ENCODE measurements at places on chromosomes 7 and 10. TPM values are rescaled to one million over a fixed set of nuclear protein-coding genes. Genes with fewer than 3 reads are reported as not detected.

RADIL gene
- 0.50 TPM for total RNA-seq

VAX1 gene
- not detected for total RNA-seq

- DNase-seq = no peak
These were observed 38.4 kb downstream of the TMEM229A start for GRCh38 chr7:123994449-123994848.

KMT2E gene
- total RNA-seq = 96.4 TPM

HYAL4 gene
- total RNA-seq = 0.48 TPM

DNA sequence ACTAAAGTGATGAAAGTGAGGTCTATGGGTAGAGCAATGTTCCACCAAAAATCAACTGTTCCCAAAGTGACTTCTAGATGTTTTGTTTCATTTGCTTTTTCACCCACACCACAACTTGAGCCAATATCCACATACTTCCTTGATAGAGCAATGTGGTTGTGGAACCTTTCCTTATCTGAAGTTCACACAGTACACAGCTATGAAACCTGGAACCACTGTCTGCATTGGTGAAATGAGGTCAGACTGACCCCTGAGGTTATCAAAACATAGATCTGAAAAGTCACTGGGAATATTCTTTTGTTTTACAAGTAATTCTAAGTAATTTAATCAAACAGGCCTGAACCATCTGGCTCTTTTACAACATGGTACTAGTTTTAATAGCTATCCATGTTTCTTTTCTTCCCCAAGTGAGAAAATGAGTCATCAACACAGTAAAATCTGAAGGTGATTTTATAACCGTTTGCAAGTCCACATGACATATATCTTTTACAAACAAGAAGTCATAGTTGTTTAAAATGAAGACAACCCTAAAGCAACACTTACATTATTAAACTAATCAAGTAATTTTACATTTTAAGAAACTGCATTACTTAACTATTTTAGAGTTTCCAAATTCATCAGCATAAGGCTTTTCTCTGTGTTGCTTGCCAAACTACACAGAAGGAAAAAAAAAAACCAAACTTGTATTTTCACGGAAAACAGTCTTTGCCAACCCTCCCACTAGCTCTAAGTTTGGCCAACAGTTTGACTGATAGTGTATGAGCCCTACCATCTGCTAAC lies 80.3 kb downstream of the LRRC17 start:
- no peak for DNase-seq

DNA sequence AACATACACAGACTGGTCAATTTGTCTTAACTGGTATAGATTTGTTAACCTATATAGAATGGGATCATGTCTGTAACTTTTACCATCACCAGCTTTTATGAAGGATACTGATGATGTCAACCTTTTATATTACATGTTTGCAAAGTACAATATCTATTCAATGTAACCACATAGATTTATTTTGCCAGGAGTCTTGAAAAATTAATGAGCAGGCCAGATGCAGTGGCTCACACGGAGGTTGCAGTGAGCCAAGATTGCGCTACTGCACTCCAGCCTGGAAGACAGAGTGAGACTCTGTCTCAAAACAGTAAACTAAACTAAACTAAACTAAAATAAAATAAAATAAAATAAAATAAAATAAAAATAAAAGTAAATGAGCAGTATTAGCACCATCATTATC lies 30.0 kb upstream of the PARD3 start:
- DNase-seq = no peak

GRCh38 chr7:127967281-127967680 lies 64.0 kb downstream of the LRRC4 start:
- DNase-seq = no peak

GRCh38 chr10:21976739-21977138 lies 26.8 kb downstream of the DNAJC1 start:
- no peak for DNase-seq

DNA sequence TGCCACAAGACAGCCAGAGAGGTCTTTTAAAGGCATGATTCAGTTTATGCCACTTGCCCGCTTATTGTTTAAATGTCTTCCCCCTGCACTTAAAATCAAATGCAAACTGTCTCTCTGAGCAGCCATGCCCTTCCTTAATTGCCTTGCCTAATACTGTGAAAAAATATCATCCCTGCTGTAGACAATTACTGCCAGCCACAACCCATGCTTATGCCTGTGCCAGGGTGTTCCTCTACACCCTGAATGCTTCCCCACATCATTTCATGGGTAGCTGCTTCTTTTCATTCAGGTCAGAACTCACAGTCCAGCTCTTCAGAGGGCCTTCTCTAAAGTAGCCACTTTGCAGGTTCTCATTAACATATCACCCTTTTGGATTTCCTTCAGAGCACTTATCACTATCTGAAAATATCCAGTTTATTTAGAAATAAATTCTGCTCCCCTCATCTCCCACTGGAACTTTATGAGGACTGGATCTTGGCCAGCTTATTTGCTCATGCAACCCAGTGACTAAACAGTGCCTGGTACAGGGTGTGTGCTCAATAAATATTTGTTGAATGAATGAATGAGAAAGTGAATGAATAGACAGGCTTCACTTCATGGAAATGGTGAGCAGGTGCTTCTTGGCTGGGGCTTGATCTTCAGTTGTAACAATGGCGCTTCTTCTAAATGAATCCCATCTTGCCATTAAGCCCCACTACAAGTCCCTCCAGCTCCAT lies 162.4 kb upstream of the MDFIC start:
- DNase-seq = no peak

CYP26C1 gene
- total RNA-seq = 0.05 TPM

GRCh38 chr7:31408140-31408729 lies 67.7 kb upstream of the NEUROD6 start:
- no peak for DNase-seq

CALML5 gene
- total RNA-seq = not detected

DGKI gene
- 17.8 TPM for total RNA-seq

DNA sequence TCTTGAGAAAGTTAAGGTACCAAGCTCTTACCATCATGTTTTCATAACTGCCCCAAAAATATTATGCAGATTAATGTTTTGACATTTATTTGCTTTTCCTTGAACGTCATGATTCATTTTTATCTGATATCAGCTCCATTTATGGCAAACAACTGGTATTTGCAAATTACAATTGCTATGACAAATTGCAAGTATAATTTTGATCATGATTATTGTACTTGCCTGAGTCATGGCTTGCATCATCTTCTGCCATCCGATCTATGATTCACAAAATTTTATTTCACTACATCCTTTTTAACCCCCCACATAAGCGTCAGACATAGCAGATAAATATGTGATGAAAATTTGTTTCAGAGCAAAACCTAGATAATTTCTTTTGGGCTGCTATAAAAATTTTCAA lies 155.0 kb downstream of the STK31 start:
- no peak for DNase-seq

ADRB1 gene
- not detected for total RNA-seq

GRCh38 chr10:69818676-69819239 lies 17.1 kb downstream of the COL13A1 start:
- no peak for DNase-seq

- no peak for DNase-seq
These were observed 38.6 kb upstream of the MET start for GRCh38 chr7:116633131-116633988.

HOGA1 gene
- not detected for total RNA-seq

- DNase-seq = no peak
These were observed 7.3 kb downstream of the MMP21 start for GRCh38 chr10:125768219-125768855.

VPS37D gene
- 0.70 TPM for total RNA-seq

DNA sequence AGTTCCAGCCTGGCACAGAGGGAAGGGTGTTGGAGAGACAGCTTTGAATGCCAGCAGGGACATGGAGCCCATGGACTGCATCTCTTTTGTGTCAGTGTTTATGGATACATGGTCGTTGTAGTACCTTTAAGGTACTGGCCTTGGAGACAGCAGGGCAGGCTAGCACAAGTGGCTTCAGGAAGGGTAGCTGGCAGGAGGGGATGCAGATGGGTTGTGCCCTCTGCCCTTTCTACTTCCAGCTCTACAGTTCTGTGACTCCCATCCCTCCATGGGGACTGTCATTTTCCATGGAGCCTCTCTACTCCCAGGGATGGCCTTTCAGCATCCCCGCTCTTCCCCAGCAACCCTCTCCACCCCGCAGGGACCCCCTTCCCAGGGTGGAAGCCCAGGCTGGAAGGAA lies 25.1 kb downstream of the POLL start:
- DNase-seq = no peak

- DNase-seq = no peak
These were observed 129.3 kb downstream of the NRCAM start for GRCh38 chr7:108326938-108327337.

DNA sequence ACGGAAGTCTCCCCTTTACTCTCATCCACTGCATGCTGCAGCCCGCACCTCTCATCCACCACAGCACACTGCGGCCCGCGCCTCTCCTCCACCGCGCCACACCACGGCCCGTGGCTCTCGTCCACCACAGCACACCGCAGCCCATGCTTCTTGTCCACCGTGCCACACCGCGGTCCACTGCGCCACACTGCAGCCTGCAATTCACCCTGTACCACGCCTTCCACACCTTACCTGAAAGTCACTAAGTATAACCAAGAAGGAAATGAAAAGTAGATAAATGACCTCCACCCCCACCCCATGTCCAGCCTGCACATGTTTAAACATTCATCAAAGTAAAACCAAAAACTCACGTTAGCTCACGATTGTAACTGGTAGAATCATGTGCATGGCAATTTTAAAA lies 176.1 kb downstream of the DIP2C start:
- no peak for DNase-seq

NUDT13 gene
- total RNA-seq = 1.3 TPM

DLX6 gene
- not detected for total RNA-seq

GSDME gene
- 20.6 TPM for total RNA-seq

NPFFR1 gene
- total RNA-seq = not detected

GRCh38 chr7:72019436-72019835 lies 392.7 kb downstream of the CALN1 start:
- no peak for DNase-seq

DNA sequence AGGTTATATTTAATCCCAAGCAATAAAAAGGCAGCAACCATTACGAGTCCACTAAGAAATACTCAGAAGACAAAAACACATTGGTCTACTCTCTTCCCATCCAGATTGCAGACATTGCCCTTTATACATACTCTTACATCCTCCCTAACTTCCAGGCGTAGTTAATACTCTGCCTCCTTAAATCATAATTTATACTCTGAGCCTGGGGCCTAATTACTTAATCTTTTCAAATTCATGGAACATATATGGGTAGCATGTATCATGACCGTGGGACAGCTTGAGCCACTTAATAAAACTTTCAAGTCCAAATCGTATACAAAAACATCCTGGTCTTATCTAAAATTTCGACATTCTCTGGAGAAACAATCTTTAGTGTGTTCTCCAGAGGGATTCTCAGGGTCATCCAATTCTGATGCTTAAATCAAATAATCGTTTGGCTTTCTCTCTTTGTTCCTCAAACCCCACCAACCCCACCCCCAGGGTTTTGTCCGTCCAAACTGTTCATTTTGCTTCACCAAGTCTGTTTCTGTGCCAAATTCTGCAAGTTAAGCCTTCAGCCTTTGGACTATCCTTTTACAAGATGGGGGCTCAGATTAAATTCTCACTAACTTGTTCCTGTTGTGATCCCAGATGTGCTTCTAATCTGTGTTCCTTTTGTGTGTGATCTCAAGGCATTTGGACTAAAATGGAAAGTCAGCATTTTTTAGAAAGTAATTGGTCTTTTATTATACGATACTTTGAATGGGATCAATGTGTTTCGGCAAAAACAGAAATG lies 86.4 kb downstream of the ADAM12 start:
- no peak for DNase-seq

PAPOLB gene
- 0.05 TPM for total RNA-seq

DNA sequence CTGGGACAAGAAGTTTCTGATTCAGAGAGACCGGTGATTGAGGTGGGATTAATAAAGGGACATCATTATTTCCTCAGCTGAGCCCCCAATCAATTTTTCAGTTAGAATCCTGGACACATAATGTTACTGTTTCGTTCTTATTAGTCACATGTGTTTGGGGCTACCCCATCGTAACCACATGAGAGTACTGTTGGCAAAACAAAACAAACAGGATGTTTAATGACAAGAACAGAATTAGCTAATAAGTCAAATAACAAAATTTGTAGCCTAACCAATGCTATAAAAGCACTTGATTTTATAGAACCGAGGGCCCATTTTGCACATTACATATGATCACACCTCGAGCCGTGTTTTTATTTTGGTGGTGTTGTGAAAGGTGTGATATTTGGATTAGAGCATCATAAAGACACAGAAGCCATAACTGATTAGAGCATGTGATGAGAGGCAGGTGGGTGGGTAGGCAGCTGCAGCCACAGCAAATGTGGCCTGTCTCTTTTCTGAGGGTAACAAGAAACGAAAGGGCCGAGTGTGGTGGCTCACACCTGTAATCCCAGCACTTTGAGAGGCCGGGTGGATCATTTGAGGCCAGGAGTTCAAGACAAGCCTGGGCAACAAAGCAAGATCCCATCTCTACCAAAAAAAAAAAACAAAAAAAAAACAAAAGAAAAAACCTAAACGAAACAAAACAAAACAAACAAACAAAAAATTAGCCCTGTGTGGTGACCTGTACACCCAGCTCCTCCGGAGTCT lies 1.8 kb upstream of the VWC2 start:
- no peak for DNase-seq

CALHM1 gene
- not detected for total RNA-seq

HOXA4 gene
- 0.79 TPM for total RNA-seq

GRCh38 chr10:1199897-1200721 lies 143.9 kb downstream of the WDR37 start:
- no peak for DNase-seq

CACNA2D1 gene
- 0.46 TPM for total RNA-seq

GNG11 gene
- not detected for total RNA-seq

GRCh38 chr10:1424648-1425047 lies 312.7 kb downstream of the ADARB2 start:
- no peak for DNase-seq

WDR86 gene
- total RNA-seq = 0.53 TPM

DNA sequence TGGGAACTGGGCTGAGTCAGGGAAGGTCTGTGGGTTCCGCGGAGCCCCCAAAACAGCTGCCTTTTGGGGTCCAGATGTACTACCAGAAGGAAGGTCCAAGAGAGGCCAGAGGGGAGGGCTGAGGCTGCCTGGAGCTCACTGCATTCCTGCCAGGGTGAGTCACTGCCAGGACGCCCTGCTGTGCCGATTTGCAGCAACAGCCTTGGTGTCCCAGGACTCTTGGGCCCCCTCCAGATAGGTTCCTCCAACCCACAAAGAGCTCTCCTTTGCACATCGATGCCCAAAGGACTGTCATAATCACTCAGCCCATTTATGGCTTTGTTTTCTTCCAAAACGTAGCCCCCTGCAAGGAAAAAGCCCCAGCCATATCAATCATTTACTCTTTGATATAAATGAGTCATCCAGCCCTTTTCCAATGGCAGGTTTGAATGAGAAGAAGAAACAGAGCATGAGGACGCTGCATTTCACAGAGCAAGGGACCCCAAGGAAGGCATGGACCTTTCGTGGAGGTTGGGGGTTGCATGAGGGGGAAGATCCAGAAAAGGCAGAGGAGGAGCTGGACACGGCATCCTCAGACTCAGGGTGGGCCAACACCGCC lies 32.2 kb upstream of the COL13A1 start:
- DNase-seq = no peak

GRCh38 chr7:68015122-68015977 lies 1018.7 kb downstream of the TYW1 start:
- no peak for DNase-seq

TSPAN33 gene
- total RNA-seq = 17.3 TPM

LRRC18 gene
- not detected for total RNA-seq

FGFBP3 gene
- 1.1 TPM for total RNA-seq

- no peak for DNase-seq
These were observed 28.8 kb upstream of the GPR26 start for GRCh38 chr10:123637326-123637880.

Data from activated T-cell treated with anti-CD3 and anti-CD28 coated beads, Interleukin-2, amount 50 U/mL, for 72 hours (primary cell).